Stimulated activated CD8-positive, alpha-beta memory T cell treated with anti-CD3 and anti-CD28 coated beads, Interleukin-7, amount 100 ng/mL, for 4 hours (primary cell): ENCODE measurements at places on chromosomes 13 and 19.

DNA sequence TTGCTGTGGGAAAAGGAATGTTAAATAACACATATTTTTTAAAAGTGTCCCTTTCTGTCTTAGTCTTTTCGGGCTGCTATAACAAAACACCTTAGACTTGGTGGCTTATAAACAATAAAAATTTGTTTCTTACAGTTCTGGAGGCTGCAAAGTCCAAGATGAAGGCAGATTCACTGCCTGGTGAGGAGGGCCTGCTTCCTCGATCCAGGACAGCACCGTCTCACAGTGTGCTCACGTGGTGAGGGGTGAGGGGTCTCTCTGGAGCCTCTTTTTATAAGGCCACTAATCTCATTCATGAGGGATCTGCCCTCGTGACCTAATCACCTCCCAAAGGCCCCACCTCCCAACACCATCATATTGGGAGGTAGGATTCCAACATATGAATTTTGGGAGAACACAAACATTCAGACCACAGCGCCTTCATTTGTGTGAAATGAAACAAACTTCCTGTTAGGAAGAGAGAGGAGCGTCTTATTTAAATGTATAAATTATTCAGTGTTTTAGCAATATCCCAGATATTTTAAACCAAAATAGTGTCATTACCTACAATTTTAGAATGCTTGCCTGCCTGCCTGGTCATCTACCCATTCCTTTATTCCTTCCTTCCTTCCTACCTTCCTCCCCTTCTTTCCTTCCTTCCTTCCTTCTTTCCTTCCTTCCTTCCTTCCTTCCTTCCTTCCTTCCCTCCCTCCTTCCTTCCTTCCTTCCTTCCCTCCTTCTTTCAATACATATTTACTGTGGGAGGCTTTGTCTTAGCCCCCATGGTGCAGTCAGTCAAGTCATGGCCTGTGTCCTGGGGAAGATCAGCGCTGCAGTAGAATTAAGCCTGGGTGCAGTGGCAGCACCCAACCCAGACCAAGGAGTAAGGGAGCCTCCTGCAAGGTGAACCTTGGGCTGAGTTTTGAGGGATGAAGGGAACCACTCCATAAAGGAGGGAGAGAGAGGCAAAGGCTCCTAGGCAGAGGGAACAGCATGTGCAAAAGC, 84.2 kb downstream of the TEX26 start:
- no peak for DNase-seq

GRCh38 chr13:79090552-79091124, 315.4 kb downstream of the RBM26 start:
- no peak for DNase-seq

DNA sequence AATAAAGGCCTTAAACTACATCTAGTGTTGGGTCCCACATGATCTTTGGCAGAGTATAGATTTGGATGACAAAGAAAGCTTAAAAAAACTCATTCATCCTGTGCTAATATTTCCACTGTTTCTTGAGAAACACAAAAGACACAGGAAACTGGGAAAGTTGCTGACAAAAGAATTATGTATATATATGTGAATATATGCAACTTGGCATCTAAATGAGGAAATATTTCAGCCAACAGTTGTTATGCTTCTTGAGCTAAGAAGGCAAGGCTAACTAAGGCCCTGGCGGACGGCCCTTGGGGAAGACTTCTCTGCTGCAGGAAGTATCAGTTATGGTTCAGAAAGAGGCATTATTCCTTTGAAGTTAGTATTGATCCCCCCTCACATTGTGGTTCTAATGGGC, 491.8 kb downstream of the DIAPH3 start:
- no peak for DNase-seq

DNA sequence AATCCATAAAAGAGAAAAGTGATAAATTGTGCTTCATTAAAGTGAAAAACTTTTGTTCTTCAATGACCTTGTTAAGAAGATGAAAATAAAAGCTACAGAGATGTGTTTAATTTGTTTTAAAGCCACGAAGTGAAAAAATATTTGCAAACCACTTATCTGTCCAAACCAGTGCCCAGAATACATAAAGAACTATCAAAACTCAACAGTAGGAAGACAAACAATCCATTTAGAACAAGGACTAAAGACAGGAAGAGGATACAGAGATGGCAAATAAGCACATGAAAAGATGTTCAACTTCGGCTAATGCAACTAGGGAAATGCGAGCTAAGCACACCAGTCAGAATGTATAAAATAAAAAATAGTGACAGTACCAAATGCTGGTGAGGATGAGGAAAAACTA, 15.0 kb downstream of the GJB6 start:
- no peak for DNase-seq

DNA sequence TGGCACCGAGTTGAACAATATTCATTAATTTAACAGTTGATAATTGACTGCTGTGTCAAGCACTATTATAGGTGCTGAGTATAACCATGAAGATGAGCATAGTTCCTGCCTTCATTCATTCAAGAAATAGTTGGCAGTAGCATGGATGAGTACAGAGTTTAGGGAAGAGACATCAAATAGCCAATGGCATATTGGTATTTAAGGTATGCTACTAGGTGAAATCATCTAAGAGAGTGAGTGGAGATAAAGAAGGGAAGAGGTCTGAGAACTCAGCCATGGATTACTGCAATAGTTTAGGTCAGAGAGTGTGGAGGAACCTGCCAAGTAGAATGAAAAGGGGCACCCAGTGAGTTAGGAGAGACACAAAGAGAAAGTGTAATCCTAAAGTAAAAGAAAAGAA, 4.9 kb upstream of the HTR2A start:
- DNase-seq: no peak

GRCh38 chr19:47506459-47506858, 8.4 kb downstream of the NAPA start:
- no peak for DNase-seq

DNA sequence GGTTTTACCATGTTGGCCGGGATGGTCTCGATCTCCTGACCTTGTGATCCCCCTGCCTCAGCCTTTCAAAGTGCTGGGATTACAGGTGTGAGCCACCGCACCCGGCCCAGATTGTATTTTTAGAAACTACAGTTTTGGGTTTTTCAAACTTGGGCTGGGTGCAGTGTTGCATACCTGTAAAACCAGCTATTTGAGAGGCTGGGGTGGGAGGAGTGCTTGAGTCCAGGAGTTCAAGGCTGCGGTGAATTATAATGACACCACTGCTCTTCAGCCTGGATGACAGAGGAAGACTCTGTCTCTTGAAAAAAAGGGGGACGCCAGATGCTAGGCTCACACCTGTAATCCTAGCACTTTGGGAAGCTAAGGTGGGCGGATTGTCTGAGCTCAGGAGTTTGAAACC, 4.2 kb downstream of the CHAF1A start:
- no peak for DNase-seq

GRCh38 chr13:66427458-66427861, 802.7 kb downstream of the PCDH9 start:
- no peak for DNase-seq

DNA sequence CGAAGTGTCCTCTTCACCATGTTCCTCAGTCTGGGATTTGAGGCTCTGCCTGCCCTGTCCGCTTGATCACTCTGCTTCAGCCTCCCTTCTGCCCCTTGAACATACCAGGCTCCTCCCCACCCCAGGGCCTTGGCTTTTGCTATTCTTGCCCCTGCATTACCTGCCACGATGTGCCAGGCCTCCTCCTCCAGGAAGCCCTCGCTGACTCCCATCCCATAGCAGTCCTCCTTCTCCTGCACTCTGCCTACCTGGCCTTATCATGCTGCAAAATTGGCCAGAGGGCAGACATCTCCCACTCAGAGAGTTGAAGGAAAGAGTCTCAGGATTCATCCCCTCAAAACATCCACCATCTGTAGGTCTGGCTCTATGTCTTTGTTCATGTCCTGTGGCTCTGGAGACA, 2.2 kb downstream of the YJEFN3 start:
- DNase-seq: no peak

- DNase-seq: no peak
Observed at GRCh38 chr13:97502181-97502580, 68.2 kb downstream of the RAP2A start.

GRCh38 chr19:15337202-15337601, 4.9 kb upstream of the BRD4 start:
- no peak for DNase-seq

- DNase-seq: no peak
Observed at GRCh38 chr13:25927363-25927762, 124.5 kb downstream of the SHISA2 start.

- DNase-seq: no peak
Observed at GRCh38 chr13:86986448-86986847, 684.7 kb upstream of the SLITRK5 start.

- no peak for DNase-seq
Observed at GRCh38 chr13:74062933-74063332, 71.3 kb downstream of the KLF12 start.

DNA sequence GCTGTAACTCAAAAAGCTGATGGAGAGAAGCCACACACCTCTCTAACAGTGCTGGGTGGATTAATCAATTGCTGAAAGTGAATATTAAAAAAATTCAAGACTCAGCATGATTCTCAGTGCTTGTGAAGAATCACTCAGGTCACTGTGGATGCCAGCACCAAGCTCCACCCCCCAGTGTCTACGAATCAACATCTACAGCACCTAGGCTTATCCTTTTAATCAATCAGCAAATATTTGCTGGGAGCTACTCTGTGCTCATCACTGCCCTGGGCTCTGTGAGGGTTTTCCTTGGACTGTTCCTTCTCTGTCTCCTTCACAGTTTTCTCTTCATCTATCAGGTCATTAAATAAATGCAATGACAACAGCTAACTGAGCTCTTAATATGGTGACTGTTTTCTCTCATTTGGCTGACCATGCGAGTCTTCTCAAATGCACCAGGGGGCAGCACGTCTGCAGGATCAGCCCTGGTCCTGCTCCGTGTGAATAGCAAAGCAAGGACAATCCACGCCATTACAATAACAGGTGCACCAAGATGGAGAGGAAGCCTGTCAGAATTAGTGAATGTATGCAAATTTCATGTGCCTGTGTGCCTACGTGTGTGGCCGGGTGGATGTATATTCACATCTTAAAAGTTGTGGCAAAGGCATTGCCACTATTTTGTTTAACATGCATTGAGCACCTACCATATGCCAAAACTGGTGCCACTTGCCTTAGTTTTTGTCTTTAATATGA, 14.6 kb upstream of the C13orf42 start:
- DNase-seq: no peak

GRCh38 chr13:104466016-104466415, 1399.8 kb upstream of the SLC10A2 start:
- DNase-seq: no peak

- no peak for DNase-seq
Observed at GRCh38 chr19:15194938-15195337, 5.9 kb downstream of the NOTCH3 start.

DNA sequence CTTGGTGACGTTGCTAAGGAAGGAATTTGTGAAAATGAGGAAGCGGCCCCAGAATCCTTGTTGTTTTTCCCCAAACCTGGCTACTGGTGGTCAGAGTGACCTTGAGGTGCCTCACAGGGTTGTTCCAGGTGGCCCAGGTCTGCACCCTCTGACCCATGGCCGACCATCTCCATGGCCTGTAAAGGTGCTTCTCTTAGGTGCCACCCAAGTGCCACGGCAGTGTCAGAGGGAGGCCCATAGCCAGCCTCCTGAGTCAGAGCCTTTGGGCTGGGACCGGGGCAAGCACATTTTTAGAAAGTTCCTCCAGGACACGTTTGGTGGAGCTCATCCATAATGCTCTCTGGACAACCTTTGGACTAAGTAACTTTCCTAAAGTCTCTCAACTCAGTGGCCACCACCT, 83.9 kb upstream of the IRS2 start:
- DNase-seq: no peak

DNA sequence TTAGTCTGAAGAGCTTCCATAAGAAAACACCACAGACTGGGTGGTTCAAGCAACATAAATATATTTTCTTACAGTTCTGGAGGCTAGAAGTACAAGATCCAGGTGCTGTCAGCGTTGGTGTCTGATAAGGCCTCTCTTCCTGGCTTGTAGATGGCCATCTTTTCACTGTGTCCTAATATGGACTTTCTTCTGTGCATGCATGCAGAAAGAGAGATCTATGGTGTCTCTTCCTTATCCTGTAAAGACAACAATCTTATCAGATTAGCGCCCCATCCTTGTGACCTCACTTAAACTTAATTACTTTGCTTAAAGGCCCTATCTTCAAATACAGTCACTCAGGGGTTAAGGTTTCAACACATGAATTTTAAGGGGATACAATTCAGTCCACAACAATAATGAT, 14.1 kb upstream of the NDFIP2 start:
- DNase-seq: no peak

DNA sequence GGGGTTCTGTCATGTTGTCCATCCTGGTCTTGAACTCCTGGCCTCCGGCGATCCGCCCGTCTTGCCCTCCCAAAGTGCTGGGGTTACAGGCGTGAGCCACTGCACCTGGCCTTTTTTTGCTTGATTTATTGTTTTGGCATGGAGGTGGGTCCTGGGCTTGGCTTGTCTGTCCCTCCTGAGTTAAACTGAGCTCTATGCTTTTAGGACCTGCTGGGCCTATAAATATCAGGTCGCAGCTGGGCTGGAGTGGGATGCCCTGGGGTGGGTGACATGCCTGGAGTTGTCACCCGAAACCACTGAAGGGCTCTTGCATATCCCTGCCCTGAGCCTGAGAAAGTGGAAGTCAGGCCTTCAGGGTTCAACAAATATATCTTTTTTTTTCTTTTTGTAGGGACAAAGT, 5.5 kb downstream of the ARRDC5 start:
- DNase-seq: no peak

DNA sequence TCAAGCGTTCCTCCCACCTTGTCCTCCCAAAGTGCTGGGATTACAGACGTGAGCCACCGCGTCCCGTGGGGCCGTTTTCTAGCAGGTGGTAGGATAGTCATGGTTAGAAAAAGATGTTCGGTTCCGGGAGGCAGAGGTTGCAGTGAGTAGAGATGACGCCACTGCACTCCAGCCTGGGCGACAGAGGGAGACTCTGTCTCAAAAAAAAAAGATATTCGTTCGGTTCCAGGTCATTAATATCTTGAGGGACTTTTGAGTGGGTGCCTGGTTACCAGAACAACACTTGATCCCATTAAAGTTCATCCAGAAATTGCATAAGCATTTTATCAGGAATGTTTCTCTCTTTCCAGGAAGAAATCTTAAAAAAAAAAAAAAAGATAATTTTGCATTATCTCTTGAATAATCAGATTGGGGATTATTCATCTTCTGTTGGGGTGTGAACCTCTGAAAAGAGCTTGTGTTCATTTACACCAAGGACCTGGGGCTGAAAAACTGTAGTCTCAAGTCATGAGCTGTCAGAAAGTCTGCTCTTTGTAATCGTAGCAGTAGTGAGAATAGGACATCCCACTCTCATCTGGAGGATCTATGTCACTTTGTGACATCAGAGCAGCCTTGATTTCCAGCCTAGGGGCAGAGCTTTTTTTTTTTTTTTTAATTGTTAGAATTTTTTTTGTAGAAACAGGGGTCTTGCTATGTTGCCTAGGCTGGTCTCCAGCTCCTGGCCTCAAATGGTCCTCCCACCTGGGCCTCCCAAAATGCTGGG, 1.0 kb upstream of the ETHE1 start:
- DNase-seq: no peak

DNA sequence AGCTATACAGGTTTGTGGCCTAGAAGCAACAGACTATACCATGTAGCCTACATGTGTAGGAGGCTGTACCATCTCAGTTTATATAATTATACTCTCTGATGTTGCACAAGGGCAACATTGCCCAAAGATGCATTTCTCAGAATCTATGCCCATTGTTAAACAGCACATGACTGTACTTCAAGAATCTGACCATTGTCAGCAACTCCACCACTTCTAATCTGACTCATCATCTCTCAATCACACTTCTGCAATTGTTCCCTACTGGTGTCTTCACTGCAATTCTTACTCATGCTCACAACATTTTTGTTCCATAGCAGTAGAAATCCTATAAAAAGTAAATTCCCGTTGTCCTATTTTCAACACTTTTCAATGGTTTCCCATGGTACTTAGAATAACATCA, 63.9 kb upstream of the ATXN8OS start:
- no peak for DNase-seq

GRCh38 chr13:65417953-65418352, 1812.2 kb downstream of the PCDH9 start:
- no peak for DNase-seq
